ENCODE measurements at places on chromosomes 3 and 15.

DNA sequence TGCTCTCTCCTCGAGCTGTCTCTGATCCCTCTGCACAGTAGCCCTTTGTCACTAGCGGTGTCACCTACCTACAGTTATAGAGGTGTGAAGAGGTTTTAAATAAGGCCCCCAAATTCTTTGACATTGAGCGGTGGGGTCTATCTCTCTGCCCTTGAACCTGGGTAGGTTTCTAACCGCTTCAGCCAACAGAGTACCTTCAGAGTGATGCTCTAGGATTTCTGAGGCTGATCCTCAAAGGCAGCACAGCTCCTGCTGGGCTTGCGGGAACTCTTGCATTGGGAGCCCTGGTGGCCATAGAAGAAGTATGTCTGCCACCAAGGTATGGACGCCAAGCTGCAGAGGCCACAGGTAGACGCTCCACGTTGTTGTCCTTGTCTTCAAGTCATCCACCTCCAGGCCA lies 35.7 kb downstream of the ADAMTS17 start:
- DNase-seq: no peak

GRCh38 chr3:58008141-58009025 lies at the start of gene FLNB:
FLNB (plus strand) TSS chr3:58008422; CDS start chr3:58008565, 143 bp downstream.
- peak; percentile 51 for DNase-seq

GRCh38 chr3:59726279-59726678 lies 676.5 kb upstream of the CFAP20DC start:
- DNase-seq: no peak

DNA sequence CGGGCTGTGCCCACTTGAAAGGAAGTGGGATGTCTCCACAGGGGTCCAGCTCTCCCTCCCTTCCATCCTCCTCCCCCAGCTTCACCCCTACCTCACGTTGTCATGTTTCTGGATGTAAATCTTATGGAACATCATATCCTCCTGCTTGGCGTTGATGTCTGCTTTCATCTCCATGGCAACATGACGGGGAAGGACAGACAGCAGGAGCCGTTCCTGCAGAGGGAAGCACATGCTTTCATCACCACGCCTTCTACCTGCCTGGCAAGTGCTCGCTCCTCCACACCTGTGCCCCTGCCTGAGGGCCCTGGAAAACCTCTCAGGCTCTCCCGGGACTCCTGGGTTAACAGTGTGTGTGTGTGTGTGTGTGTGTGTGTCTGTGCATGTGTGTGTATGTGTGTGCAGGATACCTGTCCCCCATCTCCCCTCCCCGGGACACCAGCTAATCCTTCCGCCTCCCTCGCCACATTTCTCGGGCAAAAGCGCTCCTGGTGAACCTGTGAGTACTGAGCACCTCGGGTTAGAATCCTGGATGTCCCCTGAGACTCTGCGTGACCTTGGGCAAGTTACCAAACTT lies 101.1 kb downstream of the ADCY5 start:
- DNase-seq: no peak

- DNase-seq: no peak
These were observed 135.3 kb downstream of the PCCB start for GRCh38 chr3:136385457-136385856.

GRCh38 chr15:49215768-49216739 lies 46.0 kb downstream of the GALK2 start:
- DNase-seq: no peak

GRCh38 chr3:8555725-8556472 lies 54.3 kb downstream of the LMCD1 start:
- DNase-seq: no peak

GRCh38 chr3:9173445-9173844 lies 76.0 kb downstream of the SRGAP3 start:
- DNase-seq: no peak

GRCh38 chr15:73906346-73907034 lies 19.8 kb upstream of the LOXL1 start:
- no peak for DNase-seq

GRCh38 chr3:86923071-86923491 lies 67.9 kb downstream of the VGLL3 start:
- no peak for DNase-seq

DNA sequence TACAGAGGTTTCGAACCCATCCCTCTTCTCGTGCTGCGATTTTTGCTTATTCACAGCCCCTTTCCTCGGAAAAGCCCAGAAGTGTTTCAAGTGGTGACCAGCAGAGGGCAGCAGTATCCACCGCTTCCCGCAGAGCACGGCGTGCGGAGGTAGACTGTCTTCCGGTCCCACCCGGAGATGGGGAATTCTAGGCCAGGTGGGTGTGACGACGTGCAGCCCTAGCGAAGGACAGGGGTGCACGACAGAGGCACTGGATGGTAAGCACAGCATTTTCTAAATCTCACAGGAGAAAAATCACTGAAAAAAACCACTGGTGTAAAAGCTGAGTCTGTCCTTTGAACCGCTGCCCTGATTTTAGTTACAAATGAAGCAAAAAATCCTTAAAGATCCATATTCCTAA lies 7.4 kb upstream of the PSMD6 start:
- DNase-seq: peak; percentile 62

Data from stimulated activated CD8-positive, alpha-beta memory T cell treated with anti-CD3 and anti-CD28 coated beads, Interleukin-4, amount 100 ng/mL, for 1 hour (primary cell).